ENCODE measurements at places on chromosomes 5 and 9.
A peak's percentile ranks its signal among the peaks of the same experiment; 100 is the strongest.

GRCh38 chr9:126397056-126397455 lies 70.4 kb downstream of the MVB12B start:
- peak; percentile 35 for DNase-seq

DNA sequence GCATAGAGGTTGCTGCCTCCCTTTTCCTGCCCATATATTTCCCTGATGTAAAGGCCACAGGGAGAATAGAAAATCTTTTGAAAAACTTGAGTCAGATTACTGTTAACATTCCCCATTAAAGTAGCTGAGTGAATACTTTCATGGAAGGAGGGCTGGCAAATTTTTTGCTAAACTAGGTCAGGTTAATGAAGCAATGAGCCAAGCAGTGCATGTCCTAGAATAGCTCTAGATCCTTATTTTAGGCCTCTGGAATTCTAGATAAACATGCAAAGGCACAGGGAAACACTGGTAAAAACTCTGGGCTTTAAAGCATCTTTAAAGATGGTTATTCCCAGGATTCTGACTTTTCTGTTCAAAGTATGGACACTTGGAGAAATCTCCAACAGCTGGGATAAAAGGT lies 27.9 kb downstream of the TTC1 start:
- DNase-seq = no peak

DNA sequence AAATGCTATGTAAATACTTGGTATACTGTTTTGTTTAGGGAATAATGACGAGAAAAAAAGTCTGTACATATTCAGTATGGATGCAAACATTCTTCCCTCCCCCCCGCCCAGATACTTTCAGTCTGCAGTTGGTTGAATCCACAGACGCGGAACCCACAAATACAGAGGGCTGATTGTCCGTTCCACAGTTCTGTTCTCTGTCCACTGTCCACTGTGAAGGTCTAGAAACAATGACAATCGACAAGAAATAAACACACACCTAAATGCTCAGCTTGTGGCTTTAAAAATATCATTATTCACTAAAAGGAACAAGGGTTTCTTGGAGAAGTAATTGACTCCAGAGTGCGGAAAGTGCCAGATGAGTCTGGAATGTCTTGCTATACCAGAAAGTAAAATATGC lies 109.1 kb downstream of the TMEM161B start:
- no peak for DNase-seq

DNA sequence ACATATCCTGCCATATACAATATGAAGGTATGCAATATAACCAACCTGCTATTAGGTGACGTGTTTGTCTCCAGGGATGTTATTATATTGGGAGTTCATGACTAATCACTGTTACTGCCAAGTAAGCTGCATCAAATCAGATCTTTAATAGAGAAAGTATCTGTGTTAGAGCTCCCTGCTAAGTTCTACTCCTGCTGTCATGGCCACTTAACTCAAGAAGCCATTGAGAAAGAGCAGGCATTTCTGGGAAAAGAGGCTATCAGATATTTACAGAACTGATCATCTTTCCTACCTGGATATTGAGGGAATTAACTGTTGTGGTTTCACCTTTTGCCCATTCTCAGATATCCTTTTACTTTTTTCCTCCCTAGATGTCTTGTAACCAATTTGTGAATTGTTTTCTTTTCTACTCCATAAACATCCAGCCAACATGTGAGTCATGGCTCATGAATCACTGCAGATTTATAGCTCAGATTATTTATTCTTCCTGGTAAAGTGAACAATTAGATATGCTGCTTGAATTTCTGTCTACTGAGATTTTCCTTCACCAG lies 634.8 kb upstream of the FAM174A start:
- DNase-seq = no peak

Data from stimulated activated CD8-positive, alpha-beta memory T cell treated with anti-CD3 and anti-CD28 coated beads, Interleukin-4, amount 100 ng/mL, for 24 hours (primary cell).